ENCODE measurements at places on chromosomes 3 and 15.

DNA sequence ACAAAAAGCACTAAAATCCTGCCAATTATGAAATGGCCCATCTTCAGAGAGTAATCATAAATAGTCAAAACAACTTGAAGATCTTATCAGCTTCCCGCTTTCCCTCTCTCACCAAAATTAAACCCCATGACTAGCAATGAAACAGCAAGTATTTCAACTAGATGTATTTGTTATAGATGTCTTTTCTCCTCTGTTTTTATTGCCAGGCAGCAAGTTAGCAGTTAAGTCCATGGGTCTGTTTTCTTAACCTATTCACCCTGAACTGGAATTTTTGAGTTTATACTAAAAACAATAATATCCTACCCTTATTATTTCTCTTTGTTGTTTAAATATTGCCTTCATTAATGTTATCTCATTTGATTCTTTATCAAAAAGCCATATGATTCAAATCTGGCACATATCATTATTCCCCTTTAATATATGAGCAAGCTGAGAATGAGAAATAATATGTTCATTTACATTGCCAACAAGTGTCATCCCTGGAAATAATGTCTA is 23.3 kb downstream of the AQP9 start:
- DNase-seq: no peak

- no peak for DNase-seq
Measured at GRCh38 chr15:29596266-29596665, 226.0 kb downstream of the TJP1 start.

GRCh38 chr3:111072031-111072921 is 660 bp downstream of the NECTIN3 start:
- no peak for DNase-seq

- DNase-seq: peak; percentile 33
Measured at GRCh38 chr15:85580879-85581278, 200.5 kb downstream of the AKAP13 start.

- peak; percentile 47 for DNase-seq
Measured at GRCh38 chr15:82647835-82648256, 683 bp upstream of the CPEB1 start.

DNA sequence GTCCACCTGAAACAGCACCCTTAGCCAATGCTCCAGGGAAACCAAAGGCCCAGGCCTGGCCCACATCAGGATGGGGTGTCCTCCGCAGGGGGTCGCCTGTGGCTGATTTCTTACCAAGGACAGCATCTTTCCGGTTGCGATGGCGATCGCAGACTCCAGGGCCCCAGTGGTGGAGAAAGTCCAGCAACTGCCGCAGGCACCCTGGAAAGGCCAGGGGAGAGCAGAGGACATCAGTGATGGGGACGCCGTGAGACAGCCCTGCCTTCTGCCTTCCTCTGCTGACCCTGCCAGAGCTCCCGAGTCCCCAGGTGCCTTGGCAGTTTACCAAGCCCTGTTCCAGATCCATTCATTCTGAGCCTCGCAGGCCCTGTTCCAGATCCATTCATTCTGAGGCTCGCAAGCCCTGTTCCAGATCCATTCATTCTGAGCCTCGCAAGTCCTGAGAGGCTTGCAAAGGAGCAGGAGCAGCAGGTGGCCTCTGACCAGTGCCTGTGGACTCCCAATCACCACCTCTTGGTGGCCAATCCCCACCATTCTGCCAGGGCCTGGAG is 12.5 kb downstream of the CTSH start:
- DNase-seq: no peak

DNA sequence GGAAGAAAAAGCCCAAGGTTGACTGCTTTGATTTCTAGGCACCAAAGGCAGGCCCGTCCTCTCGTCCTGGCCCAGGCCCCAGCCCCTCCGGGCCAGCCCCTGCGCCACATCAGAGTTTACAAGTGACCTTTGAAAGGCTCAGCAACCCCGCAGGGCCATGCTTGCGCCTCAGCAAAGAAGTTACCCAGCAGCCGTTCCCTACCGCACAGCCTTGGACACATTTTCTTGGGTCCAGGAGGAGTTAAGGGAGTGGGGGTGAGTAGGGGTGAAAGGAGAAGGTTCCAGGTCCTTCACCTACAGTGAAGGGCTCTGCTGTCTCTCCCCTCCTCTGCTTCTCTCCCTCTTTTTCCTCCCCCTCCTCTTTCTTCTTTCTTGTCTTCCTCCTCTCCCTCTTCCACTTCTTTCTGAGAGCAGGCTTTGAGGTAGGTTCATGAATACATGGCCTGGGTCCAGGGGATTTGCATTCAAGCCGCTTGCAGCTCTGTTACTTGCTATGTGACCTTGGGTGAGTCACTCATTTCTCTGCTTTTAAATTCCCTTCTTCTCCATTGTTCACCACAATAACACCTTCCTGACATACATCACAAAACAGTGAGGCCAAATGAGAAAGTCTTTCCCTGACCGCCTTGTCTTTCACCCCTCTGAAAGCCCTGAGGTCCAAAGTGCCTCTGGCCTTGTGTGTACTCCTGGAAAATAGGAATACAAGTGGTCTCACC is 223.3 kb upstream of the TPRG1 start:
- no peak for DNase-seq

GRCh38 chr3:177889652-177890358 is 646.4 kb upstream of the KCNMB2 start:
- no peak for DNase-seq

DNA sequence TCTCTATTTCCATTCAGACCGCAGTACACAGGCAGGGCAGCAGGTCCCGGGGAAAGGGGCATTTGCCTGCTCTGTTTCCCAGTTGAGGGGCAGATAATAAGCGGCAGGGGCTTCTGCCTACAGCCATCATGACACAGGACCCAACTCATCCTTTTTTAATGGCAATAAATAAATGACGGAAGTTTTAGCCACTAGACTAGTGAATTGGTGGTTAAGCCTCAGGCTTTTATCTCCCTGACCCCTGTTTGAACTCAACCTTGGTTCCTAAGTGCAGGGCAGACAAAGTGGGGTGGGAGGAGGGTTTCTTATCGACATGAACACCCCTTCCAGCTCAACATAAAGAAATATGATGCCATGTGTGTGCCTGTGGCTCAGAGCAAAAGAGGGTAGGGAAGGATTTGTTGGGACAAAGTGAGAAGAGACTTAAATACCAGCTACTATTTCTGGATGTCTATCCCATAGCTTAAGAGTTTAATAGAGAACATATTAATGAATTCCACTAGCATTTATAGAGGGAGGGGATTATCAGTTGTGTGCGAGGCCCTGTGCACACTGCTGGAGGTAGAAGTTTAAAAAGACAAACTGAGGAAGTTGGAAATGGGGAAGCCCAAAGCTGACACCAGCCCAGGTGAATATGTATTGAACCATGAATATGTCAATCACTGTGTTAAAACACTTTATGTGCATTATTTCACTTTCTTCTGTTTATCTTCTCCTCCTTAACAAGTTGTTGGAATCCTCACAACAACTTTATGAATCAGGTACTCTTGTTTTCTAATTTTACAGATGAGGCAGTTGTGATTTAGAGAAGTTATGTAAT is 939.4 kb downstream of the MCTP2 start:
- no peak for DNase-seq

GRCh38 chr3:52532517-52532837 is 1.2 kb downstream of the NT5DC2 start:
- DNase-seq: no peak

GRCh38 chr3:65830948-65831732 is 207.6 kb downstream of the MAGI1 start:
- no peak for DNase-seq

GRCh38 chr3:143307613-143308183 is 188.1 kb downstream of the CHST2 start:
- DNase-seq: no peak

GRCh38 chr3:184652465-184652864 is 59.4 kb downstream of the MAGEF1 start:
- no peak for DNase-seq

DNA sequence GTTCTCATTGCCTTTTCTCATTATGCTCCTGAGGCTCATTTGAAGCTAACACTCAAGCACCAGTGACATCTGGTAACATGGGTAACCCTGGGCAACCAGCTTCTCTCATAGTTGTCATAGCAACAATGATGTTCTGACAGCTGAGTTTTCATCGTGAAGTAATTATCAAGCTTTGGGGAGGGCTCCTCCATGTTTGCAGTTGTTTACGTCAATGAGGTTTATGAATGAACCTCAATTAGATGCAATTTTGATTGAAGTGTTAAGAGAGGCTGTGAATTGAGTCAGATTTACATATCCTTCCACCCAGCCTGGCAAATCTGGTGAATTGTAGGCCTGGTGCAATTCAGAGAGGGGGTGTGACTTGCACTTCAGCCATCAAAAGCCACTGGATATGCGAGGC is 119.3 kb upstream of the CHD2 start:
- DNase-seq: no peak

GRCh38 chr3:36496684-36497633 is 116.7 kb downstream of the STAC start:
- DNase-seq: no peak

DNA sequence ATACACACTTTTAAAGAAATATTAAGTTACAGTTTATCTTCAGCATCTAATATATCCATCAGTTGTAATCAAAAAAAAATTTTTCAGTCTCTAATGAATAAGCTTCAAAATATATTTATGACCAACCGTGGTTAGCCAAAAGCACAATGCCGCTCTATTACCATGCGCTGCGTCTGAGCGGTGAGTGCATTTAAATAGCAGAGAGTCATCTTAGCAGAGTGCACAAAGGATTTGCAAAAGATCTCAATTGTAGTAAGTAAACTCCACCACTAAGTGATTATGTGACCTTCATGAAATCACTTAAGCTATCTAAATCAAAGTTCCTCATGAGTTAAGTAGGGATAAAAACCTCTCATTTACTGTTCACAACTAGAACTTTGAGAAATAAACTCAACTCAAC is 4.9 kb downstream of the TP63 start:
- DNase-seq: no peak

DNA sequence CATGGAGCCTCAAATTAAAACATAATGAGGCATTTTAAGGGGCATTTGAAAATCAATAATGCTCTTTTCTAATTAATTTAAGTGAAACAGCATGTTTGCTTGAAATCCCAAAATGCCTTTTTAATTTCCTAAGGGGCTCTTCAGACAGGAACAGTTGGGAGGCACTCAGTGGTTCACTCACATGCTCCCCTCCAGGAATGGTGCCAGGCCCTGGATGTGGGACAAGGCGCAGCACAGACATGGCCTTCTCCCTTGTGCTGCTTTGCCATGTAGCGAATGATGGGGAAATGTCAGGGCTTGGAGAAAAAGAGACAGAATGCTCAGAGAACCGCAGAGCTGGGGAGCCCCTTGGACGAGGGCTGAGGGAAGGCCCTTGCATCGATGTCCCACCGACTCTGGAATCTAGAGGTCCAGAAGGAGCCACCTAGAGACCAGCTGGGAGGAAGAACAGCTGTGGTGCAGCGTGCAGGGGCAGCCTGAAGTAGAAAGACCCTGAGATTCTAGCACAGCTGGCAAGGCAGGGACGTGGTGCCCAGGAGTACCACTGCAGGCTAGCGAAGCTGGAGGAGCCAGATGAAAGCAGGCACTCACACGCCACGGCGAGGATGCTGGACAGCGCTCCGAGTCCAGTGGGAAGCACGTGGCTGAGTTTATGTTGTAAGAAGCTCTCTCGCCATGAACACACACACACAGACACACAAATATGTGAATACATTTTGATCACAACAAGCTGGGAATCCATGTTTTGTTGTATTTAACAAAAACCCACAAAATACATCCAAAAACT is 27.0 kb downstream of the NSMCE3 start:
- DNase-seq: no peak

GRCh38 chr3:191873736-191874135 is 412.8 kb downstream of the PYDC2 start:
- no peak for DNase-seq

GRCh38 chr3:39158148-39158715 is 4.8 kb upstream of the CSRNP1 start:
- no peak for DNase-seq

GRCh38 chr3:142735462-142735861 is 11.6 kb downstream of the TRPC1 start:
- no peak for DNase-seq

DNA sequence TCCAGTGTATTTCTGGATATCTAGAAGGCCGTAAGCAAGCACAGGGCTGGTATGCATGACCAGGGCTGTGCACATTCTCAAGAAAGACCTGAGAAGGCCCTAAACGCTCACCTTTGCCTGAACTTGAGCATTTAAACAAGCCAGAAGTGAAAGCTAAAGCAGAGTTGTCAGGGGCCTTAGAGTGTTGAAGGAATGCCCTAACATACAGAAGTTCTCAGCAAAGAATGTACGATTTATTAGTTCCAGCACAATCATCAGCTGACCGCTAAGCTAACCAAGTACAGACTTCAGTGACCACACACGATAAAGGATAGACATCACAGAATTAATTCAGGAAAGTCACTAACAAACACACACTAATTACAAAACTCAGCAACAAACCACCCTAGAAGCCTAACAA is 8.7 kb downstream of the HLTF start:
- no peak for DNase-seq

Measured in activated CD8-positive, alpha-beta memory T cell treated with anti-CD3 and anti-CD28 coated beads for 4 hours (primary cell).